ENCODE measurements at places on chromosomes 4 and X.

- DNase-seq = no peak
Measured at GRCh38 chrX:108415146-108415545, 23.1 kb downstream of the COL4A6 start.

GRCh38 chr4:95080969-95081368, 323.2 kb downstream of the BMPR1B start:
- DNase-seq = no peak

DNA sequence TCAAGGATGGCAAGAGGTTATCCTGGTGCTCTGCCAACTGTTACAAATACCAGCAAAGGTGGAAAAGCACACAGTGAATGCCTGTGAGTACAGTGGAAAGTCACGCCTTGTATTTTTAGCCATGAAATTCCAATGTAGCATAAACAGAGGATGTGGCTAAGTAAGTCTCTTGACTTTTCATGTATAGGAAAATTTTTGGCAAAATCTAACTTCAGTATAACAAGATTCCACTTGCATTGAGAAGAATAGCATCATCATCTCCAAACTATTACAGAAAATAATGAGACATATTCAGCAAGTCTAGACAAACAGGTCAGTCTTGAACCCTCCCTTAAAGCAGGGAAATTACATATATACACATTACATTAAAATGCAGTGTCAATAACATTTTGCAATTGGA, 7.9 kb downstream of the SLC10A6 start:
- no peak for DNase-seq

DNA sequence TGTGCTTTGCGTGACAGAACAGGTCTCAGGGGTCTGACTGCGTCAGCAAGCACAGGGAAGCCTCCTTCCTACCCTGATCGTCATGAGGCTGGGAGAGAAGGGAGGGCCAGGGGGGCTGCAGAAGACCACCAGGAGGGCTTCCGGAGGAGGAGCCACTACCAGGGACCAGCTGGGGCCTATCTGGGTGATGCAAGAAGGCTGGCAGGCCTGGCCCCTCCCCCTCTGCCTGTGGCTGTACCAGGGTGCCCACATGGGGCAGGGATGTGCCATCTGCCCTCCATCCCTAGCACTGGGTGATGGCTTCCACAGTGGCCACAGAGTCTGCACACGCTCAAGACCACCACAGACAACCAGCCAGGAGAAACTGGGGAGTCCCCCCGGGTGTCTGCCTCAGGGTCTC, 116.4 kb upstream of the NKX1-1 start:
- no peak for DNase-seq

- DNase-seq = no peak
Measured at GRCh38 chr4:140330311-140330900, 43.0 kb upstream of the SCOC start.

GRCh38 chrX:150148749-150149672, 210.7 kb upstream of the EOLA2 start:
- DNase-seq = no peak

DNA sequence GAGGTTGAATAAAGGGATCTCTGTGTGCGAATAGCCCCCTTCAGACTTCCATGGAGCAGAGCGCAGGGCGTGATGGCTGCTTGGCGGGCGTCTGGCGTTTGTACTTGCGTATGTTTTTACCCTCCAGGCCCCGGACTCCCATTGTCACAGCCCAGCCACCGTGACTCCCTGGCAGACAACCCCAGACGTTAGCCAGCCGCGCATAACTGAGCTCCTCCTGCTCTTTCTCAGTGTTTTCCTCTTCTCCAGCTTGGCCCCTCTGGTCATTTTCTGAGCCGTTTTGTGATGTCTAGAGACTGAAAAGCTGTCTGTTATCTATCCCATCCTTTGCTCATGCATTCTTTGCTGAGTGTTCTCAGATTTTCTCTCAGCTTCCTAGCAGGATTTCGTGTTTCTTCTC, 54.3 kb downstream of the IGFBP7 start:
- no peak for DNase-seq

Data from liver (tissue), 10 donors.